ENCODE measurements at places on chromosomes 4 and X.

- peak; percentile 55 for DNase-seq
Observed at GRCh38 chr4:75940692-75941253, at the start of gene NAAA. Gene NAAA, minus strand, starts transcription at chr4:75941013. Its CDS starts 64 bp downstream, at chr4:75940949.

GRCh38 chr4:170395773-170396172, 306.0 kb upstream of the AADAT start:
- no peak for DNase-seq

- no peak for DNase-seq
Observed at GRCh38 chr4:35867057-35867456, 377.3 kb downstream of the ARAP2 start.

DNA sequence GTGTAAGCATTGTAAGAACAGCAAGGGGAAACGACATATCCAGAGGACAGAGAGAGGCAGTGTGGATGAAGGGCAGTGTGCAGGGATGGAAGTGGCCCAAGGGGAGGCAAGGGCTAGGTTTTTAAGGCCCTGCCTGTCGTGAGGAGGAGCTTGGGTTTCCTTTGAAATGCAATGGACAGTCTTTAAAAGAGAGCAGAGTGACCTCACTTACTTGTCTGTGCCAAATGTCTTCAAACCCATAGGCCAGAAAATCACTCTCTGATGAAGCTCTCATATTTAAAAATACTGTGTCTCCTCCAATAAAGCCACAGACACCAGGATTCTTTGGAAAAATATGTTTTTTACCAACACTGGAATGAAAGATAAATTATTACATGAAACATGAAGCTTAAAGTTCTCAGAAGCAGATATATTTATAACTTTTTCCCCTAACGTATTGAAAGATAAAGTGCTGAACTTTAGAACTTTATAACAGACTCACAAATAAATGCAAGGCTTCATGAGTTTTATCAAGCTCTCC, 19.2 kb upstream of the ATXN3L start:
- no peak for DNase-seq

- DNase-seq, result no peak
Observed at GRCh38 chr4:101355767-101356702, 8.7 kb upstream of the PPP3CA start.

DNA sequence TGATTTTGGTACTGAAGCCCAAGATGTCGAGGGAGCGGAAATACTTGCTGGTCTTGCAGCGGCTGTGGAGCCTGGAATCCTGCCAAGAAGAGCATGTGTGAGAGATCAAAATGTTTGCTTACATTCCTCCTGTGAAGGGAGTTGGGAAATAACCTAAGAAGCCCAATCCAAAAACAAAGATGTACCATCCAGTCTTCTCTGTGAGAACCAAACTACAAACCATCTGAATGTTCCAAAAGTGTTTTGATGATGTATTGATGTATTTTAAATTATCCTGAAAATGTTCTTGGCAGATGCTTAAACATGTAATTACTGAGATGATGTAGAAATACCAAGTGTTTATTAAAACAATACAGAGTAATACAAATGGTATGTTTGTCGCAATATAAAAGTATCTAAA, 10.1 kb upstream of the ADH1A start:
- DNase-seq, result no peak

- DNase-seq, result no peak
Observed at GRCh38 chrX:94178145-94178788, 504.3 kb downstream of the FAM133A start.

DNA sequence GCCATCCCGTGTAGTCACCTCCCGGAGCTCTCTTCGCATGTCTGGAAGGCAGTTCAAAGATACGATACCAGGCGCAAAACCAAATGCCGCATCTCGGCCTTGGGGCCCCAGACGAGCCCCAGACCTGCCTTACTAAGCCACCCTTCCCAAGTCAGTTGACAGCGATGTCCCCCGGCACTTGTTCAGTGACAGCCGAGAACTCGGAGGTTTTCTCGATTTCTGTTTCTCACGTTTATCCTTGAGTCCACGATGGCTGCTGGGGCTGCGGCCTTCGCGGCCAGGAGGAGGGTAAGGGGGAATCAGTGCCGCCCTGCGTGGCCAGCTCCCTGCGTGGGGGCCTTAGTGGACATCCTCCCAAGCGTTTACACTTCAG, 7.3 kb downstream of the MAEA start:
- no peak for DNase-seq

Measured in stimulated activated CD4-positive, alpha-beta T cell treated with anti-CD3 and anti-CD28 coated beads, Interleukin-15, amount 100 ng/mL, for 48 hours (primary cell).